Fibroblast of gingiva (primary cell): ENCODE measurements at places on chromosomes 5 and 9.
A peak's percentile ranks its signal among the peaks of the same experiment; 100 is the strongest.

DNA sequence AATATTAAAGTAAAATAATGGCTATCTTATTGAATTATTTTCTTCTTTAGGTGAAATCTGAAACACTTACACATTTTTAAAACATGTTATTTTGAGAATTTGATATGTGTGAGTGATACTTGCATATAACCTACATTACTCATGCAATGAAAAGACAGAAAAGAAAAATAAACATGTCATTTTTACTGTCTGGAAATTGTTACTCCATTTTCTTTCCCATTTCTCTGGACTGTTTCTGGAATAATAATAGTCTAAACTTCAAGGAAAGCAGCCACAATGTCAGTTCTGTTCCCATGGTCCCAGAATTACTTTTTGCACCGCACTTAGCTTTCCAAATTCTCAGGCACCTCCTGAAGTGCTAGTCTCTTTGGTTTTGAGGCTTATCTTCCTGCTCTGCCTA lies 145.5 kb downstream of the PRR16 start:
- DNase-seq, result no peak

DNA sequence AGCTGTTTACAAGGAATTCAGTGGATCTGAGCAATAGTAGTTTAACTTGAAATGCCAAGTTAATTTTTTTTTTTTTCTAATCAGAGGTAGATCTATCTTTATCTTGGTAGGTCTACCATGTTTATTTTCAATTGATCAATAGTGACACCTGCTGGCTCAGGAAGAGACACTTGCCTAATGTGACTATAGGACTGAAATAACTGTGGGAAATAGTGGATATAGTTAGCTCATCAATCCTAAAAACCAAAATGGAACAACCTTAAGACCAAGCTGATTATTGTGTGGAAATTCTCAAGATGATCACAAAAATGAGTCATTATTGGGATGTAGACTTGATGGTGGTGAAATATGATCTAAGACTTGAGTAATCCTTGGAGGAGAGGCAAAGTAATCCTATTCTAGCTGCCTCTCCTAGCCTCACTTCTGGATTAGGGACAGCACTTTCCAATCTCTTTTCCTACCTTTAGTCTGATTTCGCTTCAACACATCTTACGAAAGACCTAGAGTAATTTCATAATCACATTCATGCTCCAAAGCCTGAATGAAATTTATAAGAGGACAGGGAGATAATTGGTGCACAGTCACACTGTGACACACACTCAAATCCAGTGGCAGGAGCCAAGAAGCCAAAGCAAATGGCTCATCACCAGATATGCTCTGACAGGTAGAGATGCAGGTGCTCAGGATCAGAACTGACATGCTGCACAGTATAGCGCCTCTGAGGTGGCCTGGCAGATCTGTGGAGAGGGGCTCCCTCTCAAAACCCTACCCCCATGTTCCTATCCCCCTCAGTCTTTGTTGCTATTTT lies 156.3 kb downstream of the HMHB1 start:
- DNase-seq, result peak; percentile 81

- DNase-seq, result peak; percentile 62
These were observed 918.6 kb upstream of the DMAC1 start for GRCh38 chr9:8718121-8718725.

DNA sequence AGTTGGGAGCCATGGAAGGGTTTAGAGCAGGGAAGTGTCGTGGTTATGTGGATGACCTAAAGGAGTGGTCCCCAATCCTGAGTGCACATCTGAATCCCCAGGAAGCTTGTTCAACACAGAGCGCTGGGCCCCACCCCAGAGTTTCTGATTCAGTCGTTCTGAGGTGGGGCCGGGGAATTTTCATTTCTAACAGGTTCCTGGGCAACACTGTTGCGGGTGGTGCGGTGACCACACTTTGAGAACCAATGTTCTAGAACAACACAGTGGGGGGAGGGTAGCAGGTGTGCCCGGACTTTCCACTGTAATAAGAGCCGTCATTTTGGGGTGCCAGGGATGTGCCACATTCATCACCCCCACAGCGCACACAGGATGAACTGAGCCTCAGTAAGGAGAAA lies 39.3 kb downstream of the DUSP1 start:
- DNase-seq, result no peak

- no peak for DNase-seq
These were observed 473.4 kb downstream of the NTRK2 start for GRCh38 chr9:85142968-85143367.

DNA sequence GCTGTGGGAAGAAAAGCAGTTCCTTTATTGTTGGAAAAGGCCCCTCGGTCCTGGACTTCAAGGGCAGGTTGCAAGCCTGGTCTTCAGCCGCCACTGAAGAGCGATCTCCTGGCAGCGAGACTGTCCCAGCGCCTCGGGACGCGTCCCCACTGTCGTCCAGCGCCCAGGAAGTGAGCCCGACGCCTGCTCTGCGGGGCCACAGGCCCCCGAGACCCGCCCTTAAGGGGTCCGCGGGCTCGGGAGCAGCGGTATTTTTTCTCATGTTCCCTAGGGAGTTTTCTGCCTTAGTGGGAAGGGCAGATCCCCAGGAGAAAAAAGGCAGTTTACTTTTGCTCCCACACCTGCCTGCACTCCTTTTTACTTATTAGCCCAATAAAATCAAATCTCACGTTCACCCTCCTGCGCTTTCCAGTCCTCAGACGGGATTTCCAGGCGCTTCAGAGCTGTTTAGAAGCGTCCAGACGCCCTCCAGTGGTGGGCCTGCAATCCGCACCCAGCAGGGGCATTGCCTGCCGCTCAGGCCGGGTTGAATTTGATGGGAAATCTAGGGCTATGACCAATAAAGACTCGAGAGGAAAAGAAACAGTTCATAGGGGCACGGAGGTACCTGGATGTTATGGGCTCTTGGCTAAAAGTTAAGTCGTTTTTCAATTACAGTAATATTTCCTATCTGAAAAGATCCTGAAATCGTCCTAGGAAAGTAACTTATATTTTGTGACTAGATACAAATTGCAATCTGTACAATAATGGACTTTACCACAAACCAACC lies 2.8 kb upstream of the EFNA5 start:
- peak; percentile 83 for DNase-seq
